ENCODE measurements at places on chromosomes 3 and 15. TPM values are rescaled to one million over a fixed set of nuclear protein-coding genes. Genes with fewer than 3 reads are reported as not detected.

Gene ZNF80
- not detected for total RNA-seq

Gene TRPM1
- total RNA-seq = not detected

Gene SERINC4
- 0.10 TPM for total RNA-seq

Gene SOX14
- not detected for total RNA-seq

Gene SPSB4
- 0.20 TPM for total RNA-seq

Gene UBE2E2
- total RNA-seq = 23.3 TPM

Gene MYRIP
- not detected for total RNA-seq

Gene LRRC2
- not detected for total RNA-seq

Gene CIB2
- total RNA-seq = 31.3 TPM

Gene ATP2B2
- not detected for total RNA-seq

Gene CCDC39
- not detected for total RNA-seq
